ENCODE measurements at places on chromosomes 2 and 18.

DNA sequence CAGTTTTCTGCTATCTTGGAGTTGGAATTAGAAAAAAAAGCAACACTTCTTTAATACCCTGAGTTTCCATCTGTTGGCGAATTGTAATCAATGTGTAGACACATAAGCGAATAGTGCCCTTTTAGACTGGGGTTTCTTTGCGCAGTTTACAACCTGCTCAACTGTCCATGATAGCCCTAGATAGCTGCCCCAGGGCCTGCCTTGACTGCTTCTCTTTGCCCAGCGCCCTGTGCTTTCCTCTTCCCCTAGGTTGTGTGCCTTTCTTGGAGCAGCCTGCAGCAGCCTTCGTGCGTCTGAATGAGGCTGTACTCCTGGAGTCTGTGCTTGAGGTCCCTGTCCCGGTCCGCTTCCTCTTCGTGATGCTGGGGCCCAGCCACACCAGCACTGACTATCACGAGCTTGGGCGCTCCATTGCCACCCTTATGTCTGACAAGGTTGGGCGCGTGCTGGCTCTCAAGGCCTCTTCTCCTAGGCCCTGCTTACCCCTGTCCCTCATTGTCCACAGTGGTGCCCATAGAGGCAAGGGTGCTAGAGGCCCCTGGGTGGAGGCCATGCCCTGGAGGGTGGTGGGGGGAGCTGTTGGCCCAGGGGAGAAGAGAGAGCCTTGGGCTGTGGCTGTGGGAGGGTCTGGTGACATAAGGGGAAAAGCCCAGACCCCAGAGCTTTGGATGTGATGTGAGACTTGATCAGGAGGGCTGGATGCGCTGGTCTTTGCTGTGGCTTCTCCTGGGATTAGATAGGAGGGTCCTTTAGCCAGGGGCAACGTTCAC, 6.9 kb downstream of the SLC4A3 start:
- DNase-seq, result no peak

- DNase-seq, result no peak
Observed at GRCh38 chr2:162967811-162968210, 129.2 kb upstream of the KCNH7 start.

DNA sequence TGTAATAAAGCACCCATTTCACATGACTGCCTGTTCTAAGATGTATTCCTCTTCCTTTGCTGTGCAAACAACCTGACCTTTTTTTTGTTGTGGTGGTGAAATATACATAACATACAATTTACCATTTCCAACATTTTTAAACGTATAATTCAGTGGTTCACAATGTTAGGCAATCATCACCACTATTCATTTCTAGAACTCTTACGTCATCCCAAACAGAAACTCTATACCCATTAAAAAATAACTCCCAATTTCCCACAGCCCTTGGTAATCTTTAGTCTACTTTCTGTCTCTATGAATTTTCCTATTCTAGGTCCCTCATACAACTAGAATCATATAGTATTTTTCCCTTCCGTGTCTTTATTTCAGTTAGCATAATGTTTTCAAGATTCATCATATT, 36.7 kb downstream of the RND3 start:
- no peak for DNase-seq

- no peak for DNase-seq
Observed at GRCh38 chr2:58098254-58099095, 51.9 kb downstream of the VRK2 start.

GRCh38 chr2:25369439-25369838, 27.7 kb upstream of the DNMT3A start:
- DNase-seq, result no peak

GRCh38 chr2:82735336-82735735, 1723.7 kb downstream of the SUCLG1 start:
- DNase-seq, result peak; percentile 44

- peak; percentile 67 for DNase-seq
Observed at GRCh38 chr18:48293954-48294898, 115.0 kb downstream of the ZBTB7C start.

- DNase-seq, result no peak
Observed at GRCh38 chr2:192197357-192197756, 2.6 kb upstream of the TMEFF2 start.

DNA sequence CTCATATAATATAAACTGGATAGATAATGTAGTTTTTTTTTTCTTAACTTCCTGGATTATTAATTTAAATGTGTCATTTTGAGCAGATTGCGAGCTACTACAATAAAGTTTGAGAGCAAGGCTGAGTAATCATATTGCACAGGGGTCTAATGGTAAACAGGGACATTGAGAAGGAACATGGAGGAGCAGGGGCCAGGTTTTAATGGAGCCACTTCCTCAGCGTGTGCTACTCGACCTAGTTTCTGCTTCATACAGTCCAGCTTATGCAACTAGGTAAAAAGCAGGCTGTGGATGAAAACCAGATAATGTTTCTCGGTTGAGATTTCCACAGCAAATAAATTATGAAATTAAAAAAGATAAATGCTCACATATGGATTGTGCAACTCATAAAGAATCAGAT, 1915.7 kb upstream of the CELF4 start:
- no peak for DNase-seq

DNA sequence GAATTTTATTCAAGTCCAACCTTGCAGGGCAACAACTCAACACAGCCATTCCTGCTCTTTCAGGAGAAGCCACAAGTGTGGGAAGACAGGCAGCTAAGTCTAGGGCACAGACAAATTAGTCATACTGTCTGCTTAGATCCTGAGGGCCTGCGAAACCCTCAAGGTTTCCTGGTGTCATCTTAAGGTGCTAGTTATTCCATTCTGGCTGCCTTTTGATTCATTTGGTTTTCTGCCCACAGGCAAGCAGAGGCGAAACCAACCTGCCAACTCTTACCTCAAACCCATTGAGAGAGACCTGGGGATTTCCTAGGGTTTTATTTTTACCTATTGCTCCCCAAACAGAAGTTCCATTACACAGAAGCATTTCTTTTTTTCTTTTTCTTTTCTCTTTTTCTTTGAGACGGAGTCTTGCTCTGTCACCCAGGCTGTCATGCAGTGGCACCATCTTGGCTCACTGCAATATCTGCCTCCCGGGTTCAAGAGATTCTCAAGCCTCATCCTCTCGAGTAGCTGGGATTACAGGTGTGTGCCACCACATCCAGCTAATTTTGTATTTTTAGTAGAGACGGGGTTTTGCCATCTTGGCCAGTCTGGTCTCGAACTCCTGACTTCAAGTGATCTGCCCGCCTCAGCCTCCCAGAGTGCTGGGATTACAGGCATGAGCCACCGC, 23.7 kb upstream of the SCYGR1 start:
- DNase-seq, result no peak

- DNase-seq, result no peak
Observed at GRCh38 chr18:44943311-44943881, 262.7 kb downstream of the SETBP1 start.

DNA sequence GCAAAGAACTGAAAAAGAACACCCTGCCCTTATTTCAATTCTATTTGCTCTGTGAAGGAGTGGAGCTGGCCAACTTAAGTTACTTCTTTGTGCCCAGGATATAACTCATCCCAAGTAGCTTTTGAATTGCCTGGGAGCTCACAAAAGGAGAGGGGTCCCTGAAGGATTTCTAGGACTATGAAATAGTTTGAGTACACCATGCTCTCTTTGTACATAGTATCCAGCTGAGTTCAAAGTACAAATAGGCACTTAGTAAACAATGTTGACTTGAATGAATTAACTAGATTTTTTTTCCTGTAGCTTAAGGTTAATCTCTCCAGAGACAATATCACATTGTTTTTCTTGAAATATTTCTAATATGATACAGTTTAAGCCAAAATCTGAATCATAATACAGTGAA, 47.7 kb downstream of the ZC3H15 start:
- no peak for DNase-seq

- DNase-seq, result no peak
Observed at GRCh38 chr2:230879271-230879882, 14.6 kb downstream of the ITM2C start.

DNA sequence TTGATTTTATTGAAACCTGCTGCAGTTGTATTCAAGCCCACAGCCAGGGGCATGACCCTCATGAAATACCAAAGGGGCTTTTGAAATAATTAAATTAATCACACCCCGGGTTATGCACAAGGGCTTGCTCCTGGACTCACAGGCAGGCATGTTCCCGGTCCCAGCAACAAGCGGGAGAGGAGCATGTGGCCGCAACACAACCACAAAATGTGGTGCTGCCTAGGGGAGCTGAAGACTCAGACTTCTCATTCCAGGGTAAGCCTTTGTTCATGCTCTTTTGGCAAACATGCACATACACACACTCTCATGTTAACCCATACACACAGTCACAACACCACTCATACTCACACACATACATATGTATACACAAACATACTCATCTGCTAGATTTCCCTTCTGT, 233.7 kb upstream of the SMAD2 start:
- no peak for DNase-seq

DNA sequence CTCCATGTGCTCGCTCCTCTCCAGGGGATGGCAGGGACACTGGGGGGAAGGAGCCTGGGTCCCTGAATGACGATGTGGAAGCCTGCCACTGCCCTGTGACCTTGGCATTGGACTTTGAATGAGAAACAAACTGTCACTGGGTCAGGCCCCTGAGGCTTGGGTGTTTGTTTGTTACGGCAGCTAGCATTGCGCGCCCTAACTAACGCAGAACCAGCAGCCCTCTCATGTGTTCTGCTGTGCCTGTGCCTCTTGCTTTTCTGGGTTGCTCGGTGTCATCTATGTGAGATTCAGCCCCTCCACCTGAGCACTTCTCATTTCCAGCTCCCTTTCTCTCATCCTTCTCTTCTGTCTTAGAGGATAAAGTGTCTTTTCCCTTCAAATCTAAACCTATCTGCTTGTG, 23.6 kb upstream of the INHBB start:
- no peak for DNase-seq

GRCh38 chr2:200318940-200319435, 12.5 kb downstream of the SPATS2L start:
- no peak for DNase-seq

GRCh38 chr18:59033974-59034373, 105.7 kb upstream of the SEC11C start:
- DNase-seq, result no peak

GRCh38 chr2:241121008-241121407, 18.9 kb upstream of the MTERF4 start:
- DNase-seq, result no peak

- no peak for DNase-seq
Observed at GRCh38 chr2:106540886-106541285, 53.7 kb downstream of the CD8B2 start.

GRCh38 chr2:169796441-169796840, 2.2 kb upstream of the SSB start:
- DNase-seq, result no peak
